Activated T-helper 9 cell treated with anti-CD3 and anti-CD28 coated beads, Interleukin-2, amount 50 U/mL, for 16 hours (primary cell): ENCODE measurements at places on chromosomes 6 and 20.
A peak's percentile ranks its signal among the peaks of the same experiment; 100 is the strongest.

GRCh38 chr6:18501663-18502013 is 114.5 kb downstream of the RNF144B start:
- DNase-seq: no peak

DNA sequence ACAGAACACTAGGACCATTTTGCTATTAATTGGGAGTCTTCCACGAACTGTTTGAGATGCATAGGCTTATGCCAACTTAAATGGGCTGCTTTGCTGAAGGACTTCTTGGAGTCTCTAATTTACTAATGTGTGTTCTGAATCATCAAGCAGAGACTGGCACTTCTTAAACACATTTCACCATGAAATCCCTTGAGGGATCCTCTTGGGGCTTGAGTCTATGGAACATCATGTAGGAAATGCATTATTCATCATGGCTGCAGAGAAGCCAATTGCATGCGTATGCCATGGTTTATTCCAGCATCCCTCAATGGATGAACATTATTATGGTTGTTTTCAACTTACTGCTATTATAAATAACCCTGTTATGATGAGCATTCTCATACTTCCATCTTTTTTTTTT is 73.4 kb downstream of the FGD2 start:
- DNase-seq: no peak

GRCh38 chr6:25022140-25022553 is 86.4 kb upstream of the RIPOR2 start:
- no peak for DNase-seq

GRCh38 chr6:119449331-119450156 is 100.0 kb upstream of the MAN1A1 start:
- no peak for DNase-seq

GRCh38 chr20:3239026-3239866 is at the start of gene SLC4A11:
TSS of gene SLC4A11 (minus strand) at chr20:3239190. CDS start at chr20:3239137, 53 bp downstream.
- no peak for DNase-seq

- no peak for DNase-seq
Measured at GRCh38 chr6:81401970-81402690, 350.4 kb downstream of the TENT5A start.

- DNase-seq: no peak
Measured at GRCh38 chr6:52937908-52938307, 28.4 kb upstream of the GSTA3 start.

GRCh38 chr6:83038246-83038645 is 27.4 kb downstream of the UBE3D start:
- no peak for DNase-seq

DNA sequence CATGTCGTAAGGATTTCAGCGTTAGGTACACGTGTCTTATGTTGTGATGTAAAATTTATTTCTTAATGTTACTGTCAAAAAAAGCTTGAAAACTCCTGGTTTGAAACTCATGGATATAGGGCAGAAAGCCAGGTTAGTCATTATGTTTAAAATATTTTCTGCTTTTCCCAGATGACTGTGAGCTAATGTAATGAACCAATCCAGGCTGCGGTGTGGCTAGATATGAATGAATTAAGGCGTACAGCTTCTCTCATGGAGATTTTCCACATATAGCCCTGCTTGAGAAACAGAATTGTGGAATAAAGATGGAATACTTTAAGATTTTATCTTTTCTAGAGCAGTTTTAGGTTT is 80.3 kb upstream of the STMND1 start:
- no peak for DNase-seq

GRCh38 chr6:162856885-162857284 is 129.1 kb downstream of the PACRG start:
- no peak for DNase-seq

DNA sequence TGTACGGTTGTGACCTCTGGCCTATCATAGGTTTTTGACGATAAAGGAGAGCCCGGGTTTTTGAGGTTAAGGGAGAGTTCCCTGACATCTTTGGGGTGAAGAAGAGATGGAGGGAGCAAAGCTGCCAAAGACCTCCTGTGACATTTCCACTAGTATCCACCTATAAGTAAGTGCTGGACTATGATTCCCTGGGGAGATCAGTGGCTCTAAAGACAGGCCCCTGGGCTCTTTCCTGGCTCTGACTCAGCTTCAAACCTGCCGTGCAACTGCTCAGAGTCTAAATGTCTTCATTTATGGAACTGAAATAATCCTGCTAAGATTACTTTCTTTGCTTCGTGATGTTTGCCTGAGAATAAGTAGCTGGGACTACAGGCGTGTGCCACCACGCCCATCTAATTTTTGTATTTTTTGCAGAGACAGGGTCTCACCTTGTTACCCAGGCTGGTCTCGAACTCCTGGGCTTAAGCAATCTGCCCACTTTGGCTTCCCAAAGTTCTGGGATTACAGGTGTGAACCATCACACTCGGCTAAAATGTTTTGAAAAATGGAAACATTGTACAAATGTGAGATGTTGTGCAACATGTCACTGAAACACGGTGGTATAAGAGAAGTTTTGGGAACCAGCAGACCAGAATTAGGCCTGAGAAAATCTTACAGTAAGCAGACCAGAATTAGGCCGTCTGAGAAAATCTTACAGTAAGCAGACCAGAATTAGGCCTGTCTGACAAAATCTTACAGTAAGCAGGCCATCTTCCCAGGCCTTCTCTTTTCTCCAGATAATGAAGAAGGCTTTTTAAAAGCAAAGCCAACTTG is 1.1 kb upstream of the PAQR8 start:
- DNase-seq: no peak

- DNase-seq: no peak
Measured at GRCh38 chr20:45223136-45223535, 2.0 kb downstream of the SEMG2 start.

GRCh38 chr20:61769286-61769832 is 296.3 kb downstream of the TAF4 start:
- DNase-seq: no peak

DNA sequence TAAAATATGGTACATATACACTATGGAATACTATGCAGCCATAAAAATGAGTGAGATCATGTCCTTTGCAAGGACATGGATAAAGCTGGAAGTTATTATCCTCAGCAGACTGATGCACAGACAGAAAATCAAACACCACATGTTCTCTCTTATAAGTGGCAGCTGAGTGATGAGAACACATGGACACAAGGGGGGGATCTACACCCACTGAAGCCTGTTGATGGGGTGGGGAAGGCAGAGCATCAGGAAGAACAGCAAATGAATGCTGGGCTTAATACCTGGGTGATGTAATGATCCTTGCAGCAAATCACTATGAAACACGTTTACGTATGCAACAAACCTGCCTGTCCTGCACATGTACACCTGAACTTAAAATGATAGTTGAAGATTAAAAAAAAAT is 71.3 kb downstream of the MANEA start:
- DNase-seq: no peak

- DNase-seq: peak; percentile 22
Measured at GRCh38 chr6:28980852-28981430, 24.2 kb downstream of the ZNF311 start.

DNA sequence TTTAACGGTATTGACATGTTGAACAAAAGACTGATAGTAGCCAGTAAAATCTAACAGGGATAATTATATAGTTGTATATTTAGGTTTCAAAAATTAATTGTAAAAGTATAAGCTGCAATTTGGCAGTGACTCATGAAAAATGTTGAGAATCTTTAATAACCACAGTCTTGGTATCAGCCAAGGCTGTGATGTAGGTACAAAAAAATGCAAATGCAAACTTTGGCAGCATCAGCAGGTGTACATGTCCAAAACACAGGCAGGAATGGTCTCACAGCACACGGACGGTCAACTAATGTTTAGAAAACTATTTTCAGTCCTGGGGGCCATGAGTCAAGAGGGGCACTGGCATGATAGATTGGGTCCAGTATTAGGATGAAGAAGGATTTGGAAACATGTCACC is 58.5 kb upstream of the BEND3 start:
- DNase-seq: no peak

GRCh38 chr6:157168471-157168870 is 154.8 kb downstream of the TMEM242 start:
- no peak for DNase-seq

DNA sequence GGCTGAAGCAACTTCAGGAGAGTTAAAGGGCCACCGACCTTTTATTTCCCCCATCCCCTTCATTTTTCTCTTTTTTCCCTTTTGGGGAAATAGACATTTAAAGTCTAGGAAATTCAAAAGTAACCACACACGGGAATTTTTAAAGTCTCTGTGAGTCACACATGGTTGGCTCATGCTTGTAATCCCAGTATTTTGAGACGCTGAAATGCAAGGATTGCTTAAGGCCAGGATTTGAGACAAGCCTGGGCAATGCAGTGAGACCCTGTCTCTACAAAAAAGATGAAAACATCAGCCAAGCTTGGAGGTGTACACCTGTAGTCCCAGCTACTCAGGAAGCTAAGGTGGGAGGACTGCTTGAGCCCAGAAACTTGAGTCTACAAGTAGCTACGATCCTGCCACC is 34.2 kb downstream of the KATNA1 start:
- no peak for DNase-seq

- DNase-seq: no peak
Measured at GRCh38 chr20:911882-912600, 4.1 kb downstream of the ANGPT4 start.

DNA sequence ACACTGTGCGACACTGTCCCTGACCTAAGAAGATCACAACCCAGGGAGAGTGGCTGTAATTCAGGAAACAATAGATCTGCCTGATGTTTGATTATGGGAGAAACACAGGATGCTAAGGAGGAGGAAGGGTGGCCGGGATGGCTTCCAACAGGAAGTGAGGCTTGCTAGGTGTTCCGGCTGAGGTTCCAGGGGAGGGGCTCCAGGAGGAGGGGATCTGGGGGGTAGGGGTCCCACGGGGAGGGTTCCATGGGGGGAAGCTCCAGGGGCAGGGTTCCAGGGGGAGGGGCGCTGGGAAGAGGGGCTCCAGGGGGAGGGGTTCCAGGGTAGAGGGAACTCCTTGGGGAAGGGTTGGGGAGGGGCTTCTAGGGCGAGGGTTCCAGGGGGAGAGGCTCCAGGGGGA is 48.6 kb downstream of the DAAM2 start:
- no peak for DNase-seq

DNA sequence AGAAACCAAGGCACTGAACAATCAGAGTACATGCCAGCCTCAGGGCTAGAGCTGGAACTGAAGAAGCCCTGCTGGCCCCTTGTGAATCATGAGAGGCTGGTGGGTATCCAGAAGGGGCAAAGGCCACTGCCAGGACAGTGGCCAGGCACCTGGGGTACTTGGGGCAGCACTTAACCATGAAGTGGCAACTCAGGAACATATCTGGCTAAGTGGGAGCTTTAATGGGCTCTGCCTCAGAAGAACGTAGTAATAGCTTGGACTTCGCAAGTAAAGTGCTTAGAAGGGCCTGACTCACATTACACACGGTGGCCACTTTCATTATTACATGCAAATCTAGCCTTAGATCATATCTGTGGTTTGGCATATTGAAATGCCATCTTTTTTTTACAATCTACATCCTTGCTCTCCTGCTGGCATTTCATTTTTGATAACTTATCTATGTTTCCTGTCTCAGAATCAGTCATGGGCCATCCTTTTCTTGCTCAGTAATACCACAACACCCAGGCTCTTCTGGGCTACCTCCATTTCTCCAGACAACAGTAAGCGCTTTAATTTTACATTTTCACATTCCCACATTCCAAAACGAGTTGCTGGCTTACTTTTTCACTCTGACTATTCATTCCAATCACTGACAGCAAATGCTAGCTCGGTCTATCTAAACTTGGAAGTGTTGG is 21.6 kb downstream of the NAPB start:
- no peak for DNase-seq
